ENCODE measurements at places on chromosomes 12 and 14.

DNA sequence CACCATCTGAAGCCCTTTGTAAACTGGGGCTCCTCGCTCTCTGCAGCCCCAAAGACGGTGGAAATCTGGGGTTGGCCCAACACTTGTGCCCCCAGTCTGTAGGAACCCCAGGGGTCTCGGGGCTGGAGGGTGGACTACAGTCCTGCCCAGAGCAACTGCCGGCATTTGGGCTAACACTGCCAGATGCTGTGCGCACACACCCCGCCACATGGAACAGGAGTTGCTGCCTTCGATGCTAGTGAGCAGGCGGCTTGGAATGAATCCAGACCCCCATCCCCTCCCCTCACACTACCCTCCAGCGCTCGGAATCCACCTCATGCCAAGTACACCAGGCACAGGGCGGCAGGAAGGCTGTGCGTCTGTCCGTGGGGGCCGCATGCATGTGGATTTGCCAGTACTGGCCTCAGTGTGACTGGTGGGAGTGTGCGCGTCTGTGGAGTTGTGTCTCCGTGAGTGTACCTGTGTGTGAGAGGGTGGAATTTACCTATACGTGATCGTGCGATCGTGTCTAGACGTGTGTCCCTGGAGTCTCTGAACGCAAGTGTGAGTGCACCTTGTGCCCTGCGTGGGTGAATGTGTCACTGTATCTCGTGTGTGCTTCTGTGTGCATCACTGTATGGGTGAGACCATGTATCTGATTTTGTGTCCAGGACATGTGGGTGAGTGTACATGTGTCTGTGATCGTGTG lies 5.1 kb downstream of the LHX5 start:
- DNase-seq = no peak

DNA sequence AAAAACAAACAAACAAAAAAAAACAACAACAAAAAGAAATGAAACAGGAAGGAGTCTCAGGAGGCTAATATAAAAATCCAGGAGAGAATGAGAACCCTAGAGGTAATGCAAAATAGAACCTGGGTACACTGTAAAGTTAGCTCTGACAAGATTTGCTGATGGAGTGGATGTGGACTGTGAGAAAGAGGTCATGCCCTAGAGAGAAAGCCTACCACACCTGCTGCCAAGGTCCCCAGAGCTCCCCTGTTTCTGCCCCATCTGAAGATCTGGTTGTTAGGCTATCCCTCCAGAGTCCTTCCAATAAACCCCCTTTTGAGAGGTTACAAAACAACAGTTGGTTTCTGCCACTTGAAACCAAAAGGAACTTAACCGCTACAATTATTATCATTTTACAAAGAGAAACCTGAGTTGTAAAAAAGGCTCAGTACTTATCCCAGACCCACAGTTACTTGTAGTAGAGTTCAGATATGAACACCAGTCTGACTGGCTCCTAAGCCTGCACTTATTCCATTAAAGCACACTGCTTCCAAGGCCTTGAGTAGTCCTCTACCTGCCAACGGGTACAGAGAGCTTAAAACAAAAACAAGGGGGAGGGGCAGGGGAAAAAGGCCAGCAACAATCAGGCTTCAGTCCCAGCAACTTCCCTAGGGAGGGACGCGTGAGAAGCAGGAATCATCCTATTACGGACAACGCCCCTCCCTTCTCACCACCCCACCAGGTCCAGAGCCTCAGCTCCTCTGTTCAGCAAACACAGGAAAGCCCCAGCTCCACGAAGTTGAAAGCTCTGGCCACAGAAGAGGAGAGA lies 27.7 kb downstream of the PPP1R13B start:
- peak; percentile 17 for DNase-seq

DNA sequence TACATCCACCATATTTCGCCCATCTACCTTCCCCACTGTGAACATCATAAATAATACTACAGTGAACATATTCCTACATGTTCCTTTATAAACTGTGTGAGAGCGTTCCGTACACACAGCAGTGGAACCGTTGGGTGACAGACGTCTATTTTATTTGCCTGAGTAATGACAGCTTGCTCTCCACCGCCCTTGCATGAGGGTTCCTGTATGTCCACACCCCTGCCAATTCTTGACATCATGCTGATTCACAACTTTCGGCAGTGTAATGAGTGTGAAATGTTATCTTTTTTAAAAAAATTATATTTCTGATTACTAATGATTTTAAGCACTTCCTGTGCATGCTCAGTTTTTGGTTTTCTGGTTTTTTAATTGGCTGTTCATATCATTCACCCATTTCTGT lies 4.3 kb upstream of the RAD52 start:
- DNase-seq = peak; percentile 23

DNA sequence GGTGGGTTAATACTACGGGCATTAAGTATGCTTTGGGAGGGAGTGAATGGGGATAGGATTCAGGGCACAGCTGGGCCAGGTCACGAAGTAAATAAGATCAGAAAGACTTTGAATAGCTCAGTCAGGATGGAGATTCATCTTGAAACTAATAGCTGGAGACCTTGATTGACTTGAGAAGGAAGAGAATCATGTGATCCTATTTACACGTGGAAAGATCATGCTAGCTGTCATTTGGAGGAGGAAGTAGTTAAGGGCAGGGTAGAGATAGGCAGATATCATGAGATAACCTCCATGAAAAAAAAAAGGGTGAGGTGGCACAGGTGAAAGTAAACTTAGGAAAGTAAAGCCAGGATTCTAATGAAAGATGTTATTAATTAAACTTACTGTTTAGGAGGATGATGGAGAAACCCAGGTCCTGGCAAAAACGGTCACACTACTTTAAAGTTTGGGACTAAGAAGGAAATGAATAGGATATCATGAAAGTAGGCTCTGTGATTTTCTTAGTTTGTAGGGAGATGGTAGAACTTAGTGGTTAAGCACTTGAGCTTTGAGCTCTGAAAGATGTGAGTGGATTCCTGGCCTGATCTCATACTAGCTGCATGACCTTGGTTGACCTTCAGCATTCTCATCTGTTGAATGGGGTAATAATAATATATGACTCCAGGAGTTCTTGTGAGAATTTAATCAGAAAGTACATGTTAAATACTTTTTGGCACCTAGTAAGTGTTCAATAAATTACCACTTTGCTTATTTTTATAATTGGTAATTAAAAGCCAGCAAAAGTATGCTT lies 439.0 kb downstream of the NRXN3 start:
- DNase-seq = no peak

DNA sequence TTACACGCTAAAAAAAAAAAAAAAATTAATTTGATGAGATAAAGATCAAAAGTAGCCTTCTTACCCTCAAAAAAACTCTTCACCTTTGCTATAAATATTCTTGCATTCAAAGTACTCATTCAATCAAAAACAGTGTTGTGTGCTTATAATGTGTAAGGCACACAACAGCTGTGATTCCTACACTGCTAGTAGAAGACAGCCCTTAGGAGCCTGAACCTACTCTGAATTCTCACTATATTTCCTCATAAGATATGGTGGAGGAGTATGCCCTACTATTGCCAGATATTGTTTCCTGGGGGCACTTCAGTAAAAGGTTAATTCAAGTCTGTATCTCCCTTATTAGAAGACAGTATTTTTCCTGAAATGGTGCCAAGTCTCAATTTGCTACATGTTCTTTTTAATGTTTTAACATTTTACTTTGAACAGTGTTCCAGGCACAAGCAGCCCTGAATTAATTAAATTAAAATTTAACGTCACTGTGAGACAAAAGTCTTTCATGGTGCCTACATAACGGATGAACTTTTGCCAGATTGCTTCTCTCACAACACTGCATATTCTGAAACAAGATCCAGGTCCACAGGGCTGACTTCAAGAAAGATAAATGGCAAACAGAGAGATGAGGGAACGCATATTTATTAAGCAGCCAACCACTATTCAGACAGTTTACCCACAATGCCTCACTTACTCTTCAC lies 19.3 kb downstream of the PPP2R5E start:
- no peak for DNase-seq

DNA sequence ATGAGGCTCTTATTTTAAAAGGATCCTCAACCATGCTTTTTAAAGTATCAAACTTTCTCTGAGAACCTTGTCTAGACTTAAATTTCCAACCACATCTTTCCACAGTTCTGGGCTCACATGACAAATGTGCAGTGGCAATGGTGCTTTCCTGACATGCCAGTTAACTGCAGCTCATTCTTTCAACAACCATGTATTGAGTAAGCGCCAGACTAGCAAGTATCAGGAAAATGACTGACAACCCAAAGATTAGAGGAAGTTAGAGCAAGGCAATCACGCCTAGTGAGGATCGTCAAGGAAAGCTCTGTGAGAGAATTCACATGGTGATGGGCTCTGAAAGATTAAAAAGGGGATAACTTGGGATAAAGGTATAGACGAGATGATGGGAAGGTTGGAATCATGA lies 35.8 kb downstream of the FLVCR2 start:
- no peak for DNase-seq

GRCh38 chr14:102775855-102776760 lies 1.1 kb upstream of the TRAF3 start:
- peak; percentile 44 for DNase-seq

DNA sequence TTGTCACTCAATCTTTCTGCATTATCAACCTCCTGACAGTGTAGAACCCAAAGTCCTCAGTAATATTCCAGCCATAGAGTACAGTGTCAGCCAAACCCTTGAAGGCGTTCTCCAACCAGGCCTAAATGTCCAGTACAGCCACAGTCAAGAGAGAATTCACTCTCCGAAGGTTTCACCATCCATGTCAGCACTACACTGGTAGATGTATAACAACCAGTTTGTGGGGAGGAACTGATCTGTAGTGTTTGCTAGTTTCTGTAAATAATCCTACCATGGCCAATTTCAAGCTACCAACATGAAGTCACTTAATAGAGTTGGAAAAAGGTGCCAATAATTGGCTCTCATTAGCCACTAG lies 456 bp upstream of the MDP1 start:
- DNase-seq = no peak

DNA sequence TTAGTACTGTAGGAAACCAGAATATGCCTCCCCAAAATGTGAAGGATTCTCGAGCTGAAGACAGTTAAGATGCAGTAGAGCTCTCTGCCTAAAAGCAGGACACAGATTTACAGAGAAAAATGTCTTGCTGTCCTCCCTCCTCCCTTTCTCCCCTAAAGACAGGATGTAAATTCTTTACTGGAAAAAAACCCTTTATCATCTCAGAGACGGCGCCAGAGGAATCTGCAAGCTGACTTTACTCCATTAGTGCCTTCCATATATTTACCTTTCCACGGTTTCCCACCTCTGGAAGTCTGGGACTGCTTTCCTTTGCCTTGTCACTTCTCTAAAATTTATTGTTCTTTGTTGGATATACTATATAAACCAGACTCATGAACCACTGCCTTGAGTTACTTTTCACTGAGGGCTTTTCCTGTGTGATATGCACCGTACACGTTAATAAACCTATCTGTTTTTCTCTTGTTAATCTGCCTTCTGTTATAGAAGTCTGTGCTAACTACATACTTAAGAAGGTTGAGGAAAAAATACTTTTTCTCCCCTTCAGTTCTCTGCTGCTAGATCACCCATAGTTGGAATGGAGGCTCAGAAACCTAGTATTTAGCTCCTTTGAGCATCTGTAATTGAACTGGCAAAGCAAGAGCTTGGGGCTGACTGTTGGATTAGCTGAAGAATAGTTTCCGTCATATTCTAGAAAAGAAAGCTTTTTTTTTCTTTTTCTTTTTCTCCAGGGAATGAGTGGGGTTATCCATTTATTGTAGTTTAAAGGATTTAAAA lies 99.9 kb downstream of the RAD51B start:
- DNase-seq = no peak

DNA sequence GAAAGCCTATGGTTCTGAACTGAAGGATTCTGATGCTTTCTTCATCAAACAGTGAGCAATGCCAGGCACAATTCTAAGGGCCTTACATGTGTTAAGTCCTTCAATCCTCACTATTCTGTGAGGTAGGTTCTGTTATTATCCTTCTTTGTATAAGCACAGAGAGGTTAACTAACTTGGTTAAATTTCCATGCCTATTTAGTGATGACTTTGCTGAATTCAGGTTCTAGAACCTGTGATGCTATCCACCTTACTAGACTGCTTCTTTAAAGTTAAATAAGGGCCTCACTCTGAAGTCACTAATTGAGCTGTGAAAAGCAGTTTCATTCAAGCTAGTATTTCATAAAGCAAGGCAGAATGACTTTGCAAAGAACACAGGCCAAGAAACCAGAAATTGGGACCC lies 138.9 kb upstream of the PARP11 start:
- DNase-seq = no peak

GRCh38 chr12:24083838-24084237 lies 134.4 kb upstream of the SOX5 start:
- no peak for DNase-seq

GRCh38 chr14:32913725-32914124 lies 25.0 kb upstream of the NPAS3 start:
- peak; percentile 9 for DNase-seq

- DNase-seq = no peak
Observed at GRCh38 chr12:32780071-32780470, 24.4 kb upstream of the YARS2 start.

DNA sequence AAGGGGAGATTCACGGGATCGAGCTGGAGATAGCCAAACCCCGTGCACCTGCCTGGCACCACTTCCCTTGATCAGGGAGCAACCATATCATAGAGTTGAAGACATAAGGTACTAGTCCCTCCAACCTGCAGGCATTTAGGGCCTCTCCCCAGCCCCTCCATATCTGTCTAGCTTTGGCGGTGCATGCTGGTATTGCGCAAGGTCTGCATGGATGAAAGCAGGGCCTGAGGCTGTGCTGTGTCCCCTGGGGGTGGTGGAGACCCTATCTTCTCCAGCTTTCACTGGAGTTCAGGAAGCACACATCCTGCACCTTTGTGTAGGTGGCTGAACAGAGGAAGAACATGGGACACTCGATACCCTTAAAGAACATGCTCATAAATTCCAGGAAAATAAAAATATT lies 46.9 kb downstream of the KCTD10 start:
- DNase-seq = no peak

- no peak for DNase-seq
Observed at GRCh38 chr12:52239767-52240166, 6.7 kb downstream of the KRT7 start.

GRCh38 chr14:89237921-89238529 lies 179.0 kb downstream of the FOXN3 start:
- peak; percentile 16 for DNase-seq

GRCh38 chr12:28574746-28575592 lies 384.7 kb downstream of the CCDC91 start:
- DNase-seq = no peak

DNA sequence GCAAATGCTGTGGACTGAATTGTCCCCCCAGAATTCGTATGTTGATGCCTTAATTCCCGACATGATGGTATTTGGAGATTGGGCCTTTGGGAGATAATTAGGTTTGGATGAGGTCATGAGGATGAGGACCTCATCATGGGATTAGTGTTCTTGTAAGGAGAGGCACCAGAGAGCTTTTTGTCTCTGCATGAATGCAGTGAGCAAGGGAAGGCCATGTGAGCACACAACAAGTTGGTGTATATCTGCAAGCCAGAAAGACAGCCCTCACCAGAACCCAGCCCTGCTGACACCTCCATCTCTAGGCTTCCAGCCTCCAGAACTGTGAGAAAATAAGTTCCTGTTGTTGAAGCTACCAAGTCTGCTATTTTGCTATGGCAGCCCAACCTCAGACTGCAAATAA lies 51.9 kb upstream of the SMCO2 start:
- no peak for DNase-seq

- DNase-seq = peak; percentile 18
Observed at GRCh38 chr14:72291908-72292688, 359.9 kb downstream of the RGS6 start.
